ENCODE measurements at places on chromosomes 1 and 21.

DNA sequence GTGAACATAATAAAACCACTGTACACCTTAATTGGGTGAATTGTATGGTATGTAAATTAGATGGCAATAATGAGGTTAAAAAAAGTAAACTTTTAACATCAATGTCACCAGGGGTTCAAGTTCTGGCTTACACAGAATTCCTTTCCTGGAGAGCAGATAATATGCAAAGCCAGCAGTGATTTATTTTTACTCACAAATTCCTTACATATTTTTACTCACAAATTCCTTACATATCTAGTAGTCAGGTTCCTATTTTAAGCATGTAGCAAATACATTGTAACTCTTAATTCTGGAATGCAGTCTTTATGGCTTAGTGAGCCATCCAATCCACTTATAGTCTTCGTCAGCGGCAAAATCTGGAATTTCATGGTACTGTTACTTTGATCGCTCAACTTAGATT lies 1.3 kb upstream of the UBE4B start:
- peak; percentile 11 for DNase-seq

- DNase-seq, result no peak
These were observed 138.7 kb upstream of the ZNF648 start for GRCh38 chr1:182200025-182200812.

GRCh38 chr1:6205849-6206519 lies at the start of gene RNF207:
Gene RNF207, plus strand, starts transcription at chr1:6206119. Its CDS starts 417 bp downstream, at chr1:6206536.
- no peak for DNase-seq

GRCh38 chr1:100234432-100234831 lies 15.2 kb downstream of the DBT start:
- no peak for DNase-seq

- no peak for DNase-seq
These were observed 1.9 kb upstream of the MYOC start for GRCh38 chr1:171654201-171654941.

GRCh38 chr21:45513003-45513717 lies 29.1 kb downstream of the SLC19A1 start:
- DNase-seq, result no peak

GRCh38 chr1:4150262-4150661 lies 250.2 kb upstream of the C1orf174 start:
- DNase-seq, result no peak

DNA sequence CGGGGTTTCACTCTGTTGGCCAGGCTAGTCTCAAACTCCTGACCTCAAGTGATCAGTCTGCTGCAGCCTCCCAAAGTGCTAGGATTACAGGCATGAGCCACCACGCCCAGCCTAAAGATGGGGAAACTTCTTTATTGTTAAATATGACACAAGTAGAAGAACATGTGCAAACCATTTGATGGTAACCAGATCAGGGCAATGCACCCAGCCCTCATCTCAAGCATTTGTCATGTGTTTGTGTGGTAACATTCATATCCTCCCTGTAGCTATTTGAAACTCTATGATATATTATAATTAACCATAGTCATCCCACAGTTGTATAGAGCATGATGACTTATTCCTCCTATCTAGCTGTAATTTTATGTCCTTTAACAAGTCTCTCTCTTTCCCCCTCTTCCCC lies 119.5 kb upstream of the TMPRSS2 start:
- DNase-seq, result no peak

DNA sequence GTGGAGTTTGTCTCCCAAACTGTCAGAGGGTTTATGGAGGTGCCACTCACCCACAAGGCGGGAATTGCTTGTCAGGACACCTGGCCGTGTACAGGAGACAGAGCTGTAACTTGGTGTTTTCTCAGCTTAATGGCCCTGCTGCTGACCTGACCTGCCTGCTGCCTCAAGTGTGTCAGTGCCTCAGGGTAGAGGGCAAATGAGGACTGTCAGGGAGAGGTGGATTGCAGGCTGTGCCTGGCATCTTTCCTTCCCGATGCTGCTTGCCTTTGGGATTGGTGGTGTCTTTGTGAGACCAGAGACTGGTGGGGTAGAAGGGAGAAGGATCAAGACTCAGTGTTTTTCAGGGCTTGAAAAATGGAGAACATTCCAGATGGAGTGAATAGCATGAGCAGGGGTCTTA lies 31.4 kb downstream of the TMEM53 start:
- DNase-seq, result no peak

DNA sequence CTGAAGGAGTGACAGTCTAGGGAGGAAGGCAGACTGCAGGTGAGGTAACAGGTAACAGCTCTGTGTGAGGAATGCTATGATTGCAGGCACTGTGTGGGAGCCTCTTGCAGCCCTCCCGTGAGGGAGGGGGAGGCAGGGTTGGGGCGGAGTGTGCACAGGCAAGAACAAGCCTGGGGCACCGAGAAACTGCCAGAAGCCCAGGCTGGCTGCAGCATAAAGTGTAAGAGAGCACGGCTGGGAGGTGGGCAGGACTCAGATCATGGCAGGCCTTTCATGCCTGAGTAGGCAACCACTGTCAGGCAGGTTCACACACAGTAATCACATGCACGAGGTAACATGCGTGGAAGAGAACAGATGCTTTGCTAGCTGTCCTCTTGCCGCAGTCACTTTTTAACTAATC lies 11.3 kb upstream of the RHEX start:
- DNase-seq, result no peak

DNA sequence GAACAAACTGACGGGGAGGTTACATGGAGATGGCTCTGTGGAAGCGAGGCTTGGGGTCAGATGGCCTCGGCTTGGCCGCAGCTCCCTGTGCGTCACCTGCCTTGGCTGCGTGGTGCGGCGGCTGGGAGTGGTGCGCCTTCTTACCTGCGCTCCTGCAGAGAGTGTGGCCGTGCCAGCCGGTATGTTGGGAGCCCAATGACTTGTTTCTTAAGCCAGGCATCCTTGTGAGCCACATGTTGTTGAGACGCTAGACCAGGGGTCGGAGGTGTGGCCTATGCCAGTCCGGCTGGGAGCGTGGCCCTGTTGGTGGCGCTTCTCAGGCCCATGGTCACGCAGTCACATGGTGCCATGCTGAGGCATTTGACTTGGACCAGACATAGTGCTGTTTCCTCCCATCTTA lies 10.5 kb downstream of the SLX9 start:
- no peak for DNase-seq

DNA sequence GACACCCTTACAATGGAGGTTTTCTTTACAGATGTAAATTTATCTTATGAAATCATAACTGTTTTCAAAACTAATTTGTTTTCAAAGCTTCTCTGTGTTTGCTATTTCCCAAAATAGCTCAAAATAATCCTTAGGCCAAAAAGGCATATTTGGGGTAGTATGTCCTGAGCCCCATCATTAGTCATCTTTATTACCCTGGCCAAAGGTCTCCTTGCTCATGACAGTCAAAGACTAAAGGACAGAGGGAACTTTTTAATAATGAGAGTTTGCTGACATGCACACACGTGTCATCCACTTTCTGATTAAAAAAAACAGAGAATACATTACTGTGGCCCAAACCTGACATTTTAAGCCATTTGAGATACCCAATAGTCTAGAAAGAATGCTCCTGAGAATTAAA lies 221.9 kb upstream of the DUSP10 start:
- no peak for DNase-seq

Data from HT1080 (cell line).